PC-9 (cell line): ENCODE measurements at places on chromosomes 2 and 18. TPM values are rescaled to one million over a fixed set of nuclear protein-coding genes. Genes with fewer than 3 reads are reported as not detected.

The GPR55 gene
- not detected in 2 replicates for total RNA-seq

GRCh38 chr2:9178904-9179571, 27.6 kb upstream of the ASAP2 start:
- peak overlapping the region; percentile 90 for H3K27ac ChIP-seq
- peaks cover 69% of the 10 kb centered on the region for H3K4me1 ChIP-seq
- H3K36me3 ChIP-seq: no peaks in the 10 kb centered on the region
- peak; percentile 54 for DNase-seq

GRCh38 chr18:56127322-56128099, 510.9 kb downstream of the TXNL1 start:
- H3K27me3 ChIP-seq: no peaks in the 10 kb centered on the region
- H3K27ac ChIP-seq: no peak overlapping the region
- no peaks in the 10 kb centered on the region for H3K36me3 ChIP-seq
- H3K4me1 ChIP-seq: no peaks in the 10 kb centered on the region
- DNase-seq: no peak

- H3K4me1 ChIP-seq: no peaks in the 10 kb centered on the region
- H3K36me3 ChIP-seq: no peaks in the 10 kb centered on the region
- no peak for DNase-seq
- H3K4me3 ChIP-seq: no peak overlapping the region
- no peak overlapping the region for H3K27ac ChIP-seq
Observed at GRCh38 chr18:37502036-37502435, 63.6 kb downstream of the CELF4 start.

- no peak overlapping the region for H3K4me3 ChIP-seq
- H3K36me3 ChIP-seq: no peaks in the 10 kb centered on the region
- no peaks in the 10 kb centered on the region for H3K27me3 ChIP-seq
Observed at GRCh38 chr2:44242904-44243303, 32.4 kb upstream of the SLC3A1 start.

DNA sequence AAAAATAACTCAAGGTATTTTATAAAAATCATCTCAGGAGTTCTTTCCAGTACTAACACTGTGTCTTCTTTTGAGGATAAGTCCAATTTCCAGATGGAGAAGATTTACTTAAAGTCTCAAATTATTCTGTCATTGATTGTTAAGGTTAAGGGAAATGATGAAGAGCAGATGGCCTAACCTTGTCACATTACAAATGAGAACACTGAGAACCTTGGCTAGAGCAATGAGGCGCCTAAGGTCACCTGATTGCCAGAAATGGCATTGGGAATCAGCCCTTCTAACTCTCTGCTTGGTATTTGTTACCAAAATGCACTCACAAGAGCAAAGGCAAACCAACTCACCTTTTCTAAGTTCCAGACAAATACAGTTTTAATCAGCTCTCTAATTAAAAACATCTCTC, 835.1 kb downstream of the RNF144A start:
- no peaks in the 10 kb centered on the region for H3K27me3 ChIP-seq
- no peak for DNase-seq
- H3K4me3 ChIP-seq: no peak overlapping the region
- H3K27ac ChIP-seq: no peak overlapping the region
- H3K36me3 ChIP-seq: no peaks in the 10 kb centered on the region
- no peaks in the 10 kb centered on the region for H3K4me1 ChIP-seq

The DTNB gene
- 51.9 TPM in 2 replicates for total RNA-seq

DNA sequence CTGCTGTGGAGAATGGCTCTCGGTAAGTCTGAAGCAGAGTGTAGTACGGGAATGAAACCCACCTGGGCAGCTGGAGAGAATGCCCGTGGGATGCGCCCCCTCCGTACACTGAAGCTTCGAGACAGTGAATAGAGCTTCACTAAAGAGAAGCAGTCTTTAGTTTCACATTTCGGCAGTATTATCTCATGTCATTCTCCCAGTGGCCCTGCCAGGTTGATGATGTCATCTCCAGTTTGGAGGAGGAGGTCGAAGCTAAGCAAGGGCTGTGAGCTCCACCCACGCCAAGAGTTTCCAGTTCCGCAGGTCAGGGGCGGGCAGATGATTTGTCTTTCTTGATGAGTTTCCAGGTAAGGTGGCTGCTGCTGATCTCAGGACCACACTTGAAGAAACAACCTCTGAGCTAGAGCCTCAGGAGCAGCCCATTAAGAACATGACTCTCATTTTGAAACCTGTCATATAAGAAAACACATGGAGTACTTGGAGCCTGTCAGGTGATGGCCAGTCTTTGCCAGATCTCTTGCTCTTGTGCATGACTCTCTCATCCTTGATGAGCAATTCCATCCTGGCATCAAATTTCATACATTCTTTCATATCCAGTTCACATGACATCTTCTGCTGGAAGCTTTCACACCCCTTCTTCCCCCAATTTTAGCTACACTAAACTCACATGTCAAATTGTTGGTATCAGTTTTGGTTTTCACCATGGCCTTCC, 475.0 kb downstream of the RNF144A start:
- H3K27ac ChIP-seq: no peak overlapping the region
- H3K27me3 ChIP-seq: no peaks in the 10 kb centered on the region
- DNase-seq: no peak
- no peak overlapping the region for H3K4me3 ChIP-seq

The POTEE gene
- 0.20 TPM in 1 of 2 replicates, not detected in the other for total RNA-seq

The SATB2 gene
- total RNA-seq: 7.3 and 7.8 TPM in 2 replicates

DNA sequence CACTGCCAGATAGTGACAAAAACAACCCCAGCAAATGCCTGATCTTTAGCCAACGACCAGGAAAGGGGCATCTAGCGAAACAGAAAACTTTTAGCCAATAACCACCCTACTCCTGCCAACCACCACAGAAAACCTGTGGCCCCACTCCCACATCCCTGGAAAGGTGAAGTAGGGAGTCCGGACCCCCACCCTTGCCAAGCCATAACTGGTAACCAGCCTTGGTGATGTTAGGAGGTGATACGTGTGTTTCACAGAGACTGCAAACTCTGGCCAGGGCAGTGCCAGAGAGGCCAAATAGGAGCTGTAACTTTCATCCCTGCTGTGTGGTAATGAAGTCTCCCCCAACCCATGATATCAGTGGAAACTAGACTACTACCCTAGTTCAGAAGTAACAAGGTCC, 27.6 kb downstream of the SCTR start:
- no peak for DNase-seq
- no peak overlapping the region for H3K27ac ChIP-seq
- no peaks in the 10 kb centered on the region for H3K27me3 ChIP-seq
- H3K36me3 ChIP-seq: no peaks in the 10 kb centered on the region
